ENCODE measurements at places on chromosomes 1 and 21.

DNA sequence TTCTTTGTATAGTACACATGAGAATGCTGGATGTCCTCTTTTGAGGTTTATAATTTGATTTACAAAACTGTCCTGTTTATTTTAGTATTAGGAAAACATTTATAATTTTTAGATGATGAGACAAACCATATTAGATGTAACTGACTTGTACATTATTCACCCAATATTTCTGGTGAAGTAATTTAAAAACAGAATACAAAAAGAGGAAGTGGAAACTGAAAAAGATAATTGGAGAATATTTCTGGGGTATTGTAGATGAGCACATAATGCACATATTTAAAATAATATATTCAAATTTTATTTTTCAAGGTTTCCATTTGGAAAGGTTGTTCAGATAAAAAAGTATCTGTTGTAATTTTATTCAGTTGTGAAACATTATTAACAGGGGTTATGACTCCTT lies 40.7 kb downstream of the XPR1 start:
- no peak for DNase-seq

GRCh38 chr1:221289103-221289502 lies 409.9 kb downstream of the HLX start:
- no peak for DNase-seq

DNA sequence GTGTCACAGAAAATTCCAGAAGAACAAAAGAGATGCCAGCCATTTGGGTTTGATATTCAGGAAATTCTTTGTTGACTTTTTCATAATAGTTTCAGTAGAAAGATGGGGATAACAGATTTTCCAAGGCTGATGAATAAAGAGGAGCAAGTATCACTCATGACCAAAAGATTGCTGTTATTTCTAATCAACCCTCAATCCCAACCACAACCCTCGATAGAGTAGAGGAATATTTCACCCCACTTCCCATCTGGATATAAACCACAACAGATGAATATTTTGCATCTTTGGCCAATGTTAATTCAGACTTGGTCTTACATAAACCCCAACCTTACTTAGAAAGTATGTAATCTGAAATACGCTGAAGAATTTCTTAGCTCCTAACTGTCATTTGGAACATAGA lies 232.4 kb downstream of the SEC16B start:
- DNase-seq, result no peak

- DNase-seq, result no peak
Observed at GRCh38 chr21:34623516-34623915, 8.6 kb upstream of the RCAN1 start.

DNA sequence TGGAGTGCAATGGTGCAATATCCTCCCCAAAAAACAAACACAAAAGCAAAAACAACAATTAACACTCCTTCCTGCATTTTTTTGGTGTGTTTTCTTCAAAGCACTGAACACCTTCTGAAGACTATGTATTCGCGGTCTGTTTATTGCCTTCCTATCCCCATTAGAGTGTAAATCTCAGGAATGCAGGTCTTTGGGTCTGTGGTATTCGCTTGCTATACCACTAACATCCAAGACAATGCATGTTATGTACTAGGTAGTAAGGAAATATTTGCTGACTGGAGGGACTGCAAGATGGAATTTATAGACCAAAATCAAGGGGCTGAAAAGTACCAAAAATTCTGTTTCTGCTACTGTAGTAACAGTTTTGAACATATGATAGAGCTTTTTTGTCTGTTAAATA lies 299.4 kb downstream of the RYR2 start:
- no peak for DNase-seq

DNA sequence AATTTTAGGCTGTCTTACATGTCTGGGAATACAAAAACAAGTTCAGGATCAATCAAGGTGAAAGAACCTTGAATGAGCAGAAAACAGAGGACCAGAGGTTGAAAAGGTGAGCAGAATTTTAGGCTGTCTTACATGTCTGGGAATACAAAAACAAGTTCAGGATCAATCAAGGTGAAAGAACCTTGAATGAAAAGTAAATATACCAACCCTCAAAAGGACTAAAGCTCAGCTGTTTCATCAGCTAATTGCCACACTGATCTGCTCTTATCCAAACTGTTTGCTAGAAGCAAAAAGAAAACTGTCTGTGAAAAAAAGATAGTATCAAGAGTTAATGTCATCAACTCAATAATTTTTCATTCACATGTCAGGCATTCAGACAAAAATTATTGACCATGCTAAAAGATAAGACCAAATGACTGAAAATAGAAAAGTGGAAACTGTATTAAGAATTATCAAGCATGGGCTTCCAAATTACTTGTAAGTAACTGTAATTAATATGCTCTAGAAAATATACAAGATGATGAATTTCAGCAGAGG lies 69.2 kb downstream of the LTN1 start:
- DNase-seq, result no peak

- peak; percentile 90 for DNase-seq
Observed at GRCh38 chr1:8096105-8097011, 70.2 kb upstream of the ERRFI1 start.

- peak; percentile 15 for DNase-seq
Observed at GRCh38 chr1:32266921-32267591, 16.0 kb downstream of the LCK start.

GRCh38 chr1:243729956-243730355 lies 120.1 kb downstream of the AKT3 start:
- DNase-seq, result no peak

DNA sequence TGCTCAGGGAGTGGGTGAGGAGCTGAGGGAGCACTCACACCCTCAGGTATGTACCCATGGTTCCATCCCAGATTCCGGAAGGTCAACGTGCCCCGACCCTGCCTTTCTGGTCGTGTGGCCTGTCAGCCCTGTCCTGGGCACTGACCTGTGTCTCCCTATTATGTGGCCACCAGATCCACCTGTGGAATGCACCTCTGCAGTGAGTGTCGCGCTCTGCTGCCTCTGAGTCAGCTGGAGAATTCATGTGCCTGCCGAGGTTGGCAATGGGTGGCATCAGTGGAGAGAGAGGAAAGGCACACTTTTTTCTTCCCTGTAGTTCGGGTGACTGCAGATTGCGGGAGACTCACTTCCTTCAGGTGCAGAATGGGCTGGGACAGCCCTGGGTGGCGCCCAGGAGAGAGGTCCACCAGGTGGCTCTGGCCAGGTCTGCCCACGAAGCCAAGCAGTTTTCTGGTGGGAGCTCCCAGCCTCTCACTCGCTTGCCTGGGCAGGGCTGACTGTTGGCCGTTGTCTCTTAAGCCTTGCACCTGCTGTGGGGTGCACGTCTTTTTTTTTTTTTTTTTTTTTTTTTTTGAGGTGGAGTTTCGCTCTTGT lies 176.1 kb upstream of the TMEM51 start:
- no peak for DNase-seq

DNA sequence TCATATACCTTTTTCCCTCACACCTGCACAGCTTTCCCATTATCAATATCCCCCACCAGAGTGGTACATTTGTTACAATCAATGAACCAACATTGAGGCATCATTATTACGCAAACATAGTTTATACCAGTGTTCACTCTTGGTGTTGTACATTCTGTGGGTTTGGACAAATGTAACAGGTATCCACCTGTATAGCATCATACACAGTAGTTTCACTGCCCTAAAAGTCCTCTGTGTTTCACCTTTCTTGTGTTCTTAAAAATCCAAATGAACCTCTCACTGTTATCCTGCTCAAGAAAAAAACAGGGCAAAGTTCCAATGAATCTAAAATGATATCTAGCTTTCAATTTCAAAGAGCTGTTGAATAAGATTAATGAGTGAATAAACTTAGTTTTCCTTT lies 45.9 kb upstream of the NR5A2 start:
- DNase-seq, result no peak

GRCh38 chr21:36706482-36706852 lies 7.6 kb downstream of the SIM2 start:
- DNase-seq, result no peak

GRCh38 chr1:39268112-39268581 lies 63.7 kb downstream of the MACF1 start:
- DNase-seq, result peak; percentile 88

- no peak for DNase-seq
Observed at GRCh38 chr1:33575324-33575879, 103.0 kb downstream of the ZSCAN20 start.

- DNase-seq, result peak; percentile 79
Observed at GRCh38 chr1:23772049-23772853, 6.0 kb upstream of the PITHD1 start.

- DNase-seq, result no peak
Observed at GRCh38 chr1:220224033-220224432, 48.2 kb downstream of the RAB3GAP2 start.
